Caco-2 (cell line): ENCODE measurements at places on chromosomes 2 and 18.

- no peak for DNase-seq
Measured at GRCh38 chr2:20220806-20221554, 4.0 kb downstream of the SDC1 start.

- no peak for DNase-seq
Measured at GRCh38 chr2:176105730-176106580, 1.1 kb upstream of the HOXD11 start.

DNA sequence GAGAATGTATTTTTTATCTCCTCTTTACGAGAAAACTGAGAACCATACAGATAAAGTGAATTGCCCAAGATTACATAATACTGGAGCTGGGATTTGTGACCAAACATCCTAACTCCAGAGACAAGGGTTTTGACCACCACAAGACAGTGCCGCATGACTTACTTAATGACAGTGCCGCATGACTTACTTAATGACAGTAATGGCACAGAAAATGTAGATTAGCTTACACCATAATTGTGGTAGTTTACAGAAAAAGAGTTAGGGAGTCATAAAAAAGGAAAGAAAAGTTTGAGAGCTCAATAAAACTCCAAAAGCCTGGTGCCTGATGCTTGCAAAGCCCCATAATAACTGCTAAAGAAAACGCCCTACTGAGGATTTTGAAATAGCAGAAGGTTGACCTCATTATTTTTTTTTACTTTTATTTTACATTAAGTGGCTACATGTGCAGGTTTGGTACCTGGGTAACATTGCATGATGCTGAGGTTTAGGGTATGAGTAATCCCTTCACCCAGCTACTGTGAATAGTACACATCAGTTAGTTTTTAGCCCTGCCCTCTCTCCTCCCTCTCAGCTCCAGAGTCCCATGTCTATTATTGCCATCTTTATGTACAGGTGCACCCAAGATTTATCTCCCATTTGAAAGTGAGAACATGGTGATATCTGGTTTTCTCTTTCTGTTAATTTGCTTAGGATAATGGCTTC is 310.0 kb upstream of the UBE2E3 start:
- DNase-seq = no peak

- no peak for DNase-seq
Measured at GRCh38 chr2:44009136-44009735, 13.4 kb upstream of the LRPPRC start.

DNA sequence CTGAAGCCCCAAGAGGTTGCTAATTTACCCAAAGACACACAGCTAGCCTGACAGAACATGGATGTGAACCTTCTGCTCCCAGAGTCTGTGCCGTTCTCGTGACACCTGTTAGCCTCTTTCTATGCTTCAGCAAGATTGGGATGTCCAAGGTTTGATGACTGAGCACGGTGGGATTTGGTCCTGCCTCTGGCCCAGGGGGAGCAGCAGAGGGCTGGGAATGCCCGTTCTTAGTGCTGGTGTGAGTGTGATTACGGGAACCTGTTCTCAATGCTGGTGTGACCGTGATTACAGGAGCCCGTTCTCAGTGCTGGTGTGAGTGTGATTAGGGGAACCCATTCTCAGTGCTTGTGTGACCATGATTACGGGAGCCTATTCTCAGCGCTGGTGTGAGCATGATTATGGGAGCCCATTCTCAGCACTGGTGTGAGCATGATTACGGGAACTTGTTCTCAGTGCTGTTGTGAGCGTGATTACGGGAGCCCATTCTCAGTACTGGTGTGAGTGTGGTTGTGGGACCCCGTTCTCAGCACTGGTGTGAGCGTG is 67.3 kb upstream of the SNTG2 start:
- no peak for DNase-seq

DNA sequence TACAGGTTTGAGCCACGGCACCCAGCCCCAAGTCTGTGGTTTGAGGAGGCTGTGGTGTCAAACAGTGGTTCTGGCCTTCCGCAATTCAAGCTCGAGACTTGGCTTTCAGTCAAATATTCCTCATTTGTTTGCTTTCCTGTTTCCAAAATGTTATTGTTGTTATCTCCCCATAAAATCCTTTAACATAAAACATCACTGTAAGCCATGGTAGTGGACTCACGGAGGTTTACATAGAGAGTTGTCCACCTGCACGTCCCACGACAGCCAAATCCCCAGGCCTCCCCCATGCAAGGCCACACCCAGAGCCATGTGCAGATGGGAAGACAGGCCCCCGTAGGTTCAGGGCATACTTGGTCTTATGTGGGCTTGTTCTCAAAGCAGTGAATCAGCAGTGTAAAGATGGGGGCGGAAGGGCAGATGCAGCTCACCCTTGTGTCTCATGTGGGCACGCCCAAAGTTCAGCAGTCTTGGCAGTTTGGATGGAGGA is 18.9 kb upstream of the ST3GAL5 start:
- no peak for DNase-seq

GRCh38 chr2:134320930-134321329 is 67.1 kb downstream of the MGAT5 start:
- DNase-seq = no peak

DNA sequence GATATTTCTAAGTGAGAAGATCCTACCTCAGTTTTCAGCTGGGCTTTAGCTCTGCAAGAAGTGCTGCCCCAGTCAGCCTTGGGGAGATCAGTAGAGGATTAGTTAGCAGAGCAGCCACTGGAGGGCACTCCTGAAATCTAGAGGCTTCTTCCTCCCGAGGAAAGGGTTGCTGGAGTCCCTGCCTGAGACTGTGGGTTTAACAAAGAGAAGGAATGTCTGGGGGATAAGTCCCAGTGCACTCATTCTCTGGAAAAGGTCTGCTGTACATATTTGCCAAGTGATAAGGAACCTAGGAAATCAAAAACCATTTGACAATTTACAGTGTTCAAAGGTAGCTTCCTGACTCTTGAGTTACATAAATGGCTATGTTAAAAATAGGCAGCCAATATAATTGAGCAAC is 207.2 kb downstream of the SLC8A1 start:
- DNase-seq = peak; percentile 79
